HCEC 1CT (cell line): ENCODE measurements at places on chromosomes 6 and 20.

GRCh38 chr6:123925350-123925749, 121.7 kb downstream of the NKAIN2 start:
- no peak for DNase-seq

DNA sequence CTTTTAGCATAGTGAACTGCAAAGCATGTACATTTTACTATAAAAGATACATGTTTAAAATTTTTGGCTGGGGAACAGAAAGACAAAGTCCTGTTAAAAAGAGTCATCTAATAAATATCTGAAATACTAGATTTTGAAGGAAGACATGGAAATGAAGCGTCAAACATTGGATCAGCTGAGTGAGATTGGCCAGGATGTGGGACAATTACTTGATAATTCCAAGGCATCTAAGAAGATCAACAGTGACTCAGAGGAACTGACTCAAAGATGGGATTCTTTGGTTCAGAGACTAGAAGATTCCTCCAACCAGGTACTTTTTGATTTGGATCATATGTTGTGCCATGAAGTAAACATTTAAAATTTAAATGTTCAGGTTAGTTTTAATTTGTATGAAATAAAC, 162.3 kb downstream of the UTRN start:
- DNase-seq, result peak; percentile 34

DNA sequence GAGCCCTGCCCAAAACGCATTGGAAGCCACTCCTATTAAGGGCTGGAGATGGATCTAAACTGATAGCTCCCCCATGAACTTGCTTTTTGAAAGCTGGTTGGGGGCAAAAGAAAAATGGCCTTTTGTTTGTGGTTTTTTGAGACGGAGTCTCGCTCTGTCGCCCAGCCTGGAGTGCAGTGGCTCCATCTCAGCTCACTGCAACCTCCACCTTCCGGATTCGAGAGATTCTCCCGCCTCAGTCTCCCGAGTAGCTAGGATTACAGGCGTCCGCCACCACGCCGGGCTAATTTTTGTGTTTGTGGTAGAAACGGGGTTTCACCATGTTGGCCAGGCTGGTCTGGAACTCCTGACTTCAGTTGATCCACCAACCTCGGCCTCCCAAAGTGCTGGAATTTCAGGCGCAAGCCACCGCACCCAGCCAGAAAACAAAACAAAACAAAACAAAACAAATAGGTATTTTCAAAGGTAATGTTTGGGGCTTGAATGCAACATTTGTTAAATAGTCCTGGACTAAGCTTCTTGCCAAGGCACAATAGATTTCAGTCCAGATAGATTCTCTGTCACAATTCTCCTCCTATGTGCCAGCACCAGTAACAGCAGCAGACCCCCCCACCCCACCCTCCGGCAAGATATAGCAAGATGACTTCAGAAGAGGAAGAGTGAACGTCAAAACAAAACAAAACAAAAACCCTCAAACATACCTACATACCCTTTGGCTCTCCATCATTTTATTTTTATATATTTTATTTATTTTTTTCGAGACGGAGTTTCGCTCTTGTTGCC, 26.5 kb upstream of the ABT1 start:
- no peak for DNase-seq

DNA sequence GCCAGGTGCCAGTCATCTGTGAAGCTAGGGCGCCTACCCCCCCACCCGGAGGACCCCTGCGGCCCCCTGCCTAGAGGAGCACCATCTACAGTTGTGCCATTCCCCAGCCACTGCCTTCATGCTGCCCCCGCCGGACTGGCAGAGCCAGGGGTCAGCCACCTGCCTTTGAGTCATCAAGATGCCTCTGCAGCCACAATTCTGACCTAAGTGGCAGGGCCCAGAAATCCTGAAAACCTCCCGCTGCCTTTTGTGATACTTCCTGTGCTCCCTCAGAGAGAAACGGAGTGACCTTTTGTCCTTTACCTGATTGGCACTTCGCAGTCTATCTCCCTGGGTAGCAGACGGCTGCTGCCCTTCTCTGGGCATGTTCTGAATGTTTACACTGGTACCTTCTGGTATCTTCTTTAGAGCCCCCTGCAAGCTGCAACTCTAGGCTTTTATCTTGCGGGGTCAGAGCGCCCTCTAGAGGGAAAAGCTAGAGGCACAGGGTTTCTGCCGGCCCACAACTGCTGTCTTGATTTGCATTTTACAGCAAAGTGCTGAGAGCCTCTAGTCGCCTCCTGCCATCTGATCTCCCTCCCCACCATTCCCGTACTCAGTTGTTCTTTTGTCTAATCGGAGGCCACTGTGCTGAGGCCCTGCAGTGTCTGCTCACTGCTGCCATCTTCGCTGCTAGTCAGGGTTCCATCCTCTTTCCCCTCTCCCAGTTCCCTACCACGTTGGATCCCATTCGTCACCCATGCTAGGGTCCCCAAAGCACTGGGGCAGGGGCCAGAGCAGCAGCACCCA, 26.9 kb downstream of the SPATA2 start:
- DNase-seq, result peak; percentile 37

- peak; percentile 82 for DNase-seq
Measured at GRCh38 chr6:80165143-80165542, 58.7 kb downstream of the BCKDHB start.

- no peak for DNase-seq
Measured at GRCh38 chr20:14860410-14860814, 523.0 kb upstream of the FLRT3 start.

- no peak for DNase-seq
Measured at GRCh38 chr20:43015566-43015965, 174.1 kb downstream of the PTPRT start.

DNA sequence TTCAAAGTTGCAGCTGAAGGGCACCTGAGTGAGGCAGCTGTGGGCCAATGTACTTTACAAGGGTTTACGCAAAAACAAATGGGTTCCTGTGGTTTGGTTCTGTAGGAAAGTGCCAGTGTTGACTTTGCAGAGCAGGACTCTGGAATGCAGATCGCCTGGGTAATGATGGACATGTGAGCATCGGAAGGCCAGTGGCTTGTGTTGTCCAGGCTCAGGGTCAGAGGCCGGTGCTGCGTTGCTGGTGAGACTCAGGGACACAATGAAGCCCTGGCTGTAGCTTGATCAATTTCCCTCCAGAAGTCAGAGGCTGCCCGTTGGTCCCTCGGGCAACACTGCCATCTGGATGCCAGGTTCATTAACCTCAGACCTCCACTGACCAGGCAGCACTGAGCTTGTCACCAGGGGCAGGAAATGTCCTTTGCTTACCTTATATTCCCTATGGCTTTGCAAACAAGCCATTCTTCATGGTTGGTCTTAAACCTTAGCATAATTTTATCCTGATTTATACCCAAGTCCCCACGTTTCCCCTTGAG, 753.4 kb downstream of the QKI start:
- DNase-seq, result no peak

DNA sequence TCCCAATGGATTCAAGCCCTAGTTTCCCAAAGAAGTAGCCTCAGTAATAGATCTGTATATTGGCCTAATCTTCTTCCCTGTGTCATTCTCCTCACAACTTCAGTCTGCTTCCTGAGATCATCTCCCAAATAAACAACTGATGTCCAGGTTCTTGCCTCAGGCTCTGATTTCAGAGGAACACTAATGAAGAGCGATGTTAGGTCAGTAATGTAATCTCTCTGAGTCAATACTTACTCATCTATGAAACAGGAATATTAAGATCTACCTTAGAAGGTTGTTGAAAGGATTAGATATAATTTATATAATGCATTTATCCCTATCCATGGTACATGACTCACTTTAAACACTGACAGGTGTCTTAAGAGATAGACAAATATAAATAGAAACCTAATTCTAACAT, 246.0 kb upstream of the FLRT3 start:
- DNase-seq, result peak; percentile 40

DNA sequence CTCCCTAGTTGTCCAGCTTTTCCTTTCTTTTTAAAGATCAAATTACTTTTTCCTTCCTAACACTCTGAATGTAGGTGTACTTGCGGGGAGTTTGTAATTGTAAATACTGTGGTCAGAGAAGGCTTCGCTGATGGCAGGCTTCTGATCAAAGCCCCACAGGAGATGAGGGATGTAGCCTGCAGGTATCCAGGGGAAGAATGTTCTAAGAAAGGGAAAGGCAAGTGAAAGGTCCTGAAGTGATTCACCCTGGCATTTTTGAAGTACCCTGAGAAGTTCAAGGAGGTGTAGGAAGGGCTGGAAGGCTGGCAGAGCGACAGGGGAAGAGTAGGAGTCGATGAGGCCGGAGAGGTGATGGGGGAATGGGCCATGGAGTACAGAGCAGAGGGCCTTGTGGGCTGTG, 38.2 kb upstream of the CCN6 start:
- DNase-seq, result no peak

DNA sequence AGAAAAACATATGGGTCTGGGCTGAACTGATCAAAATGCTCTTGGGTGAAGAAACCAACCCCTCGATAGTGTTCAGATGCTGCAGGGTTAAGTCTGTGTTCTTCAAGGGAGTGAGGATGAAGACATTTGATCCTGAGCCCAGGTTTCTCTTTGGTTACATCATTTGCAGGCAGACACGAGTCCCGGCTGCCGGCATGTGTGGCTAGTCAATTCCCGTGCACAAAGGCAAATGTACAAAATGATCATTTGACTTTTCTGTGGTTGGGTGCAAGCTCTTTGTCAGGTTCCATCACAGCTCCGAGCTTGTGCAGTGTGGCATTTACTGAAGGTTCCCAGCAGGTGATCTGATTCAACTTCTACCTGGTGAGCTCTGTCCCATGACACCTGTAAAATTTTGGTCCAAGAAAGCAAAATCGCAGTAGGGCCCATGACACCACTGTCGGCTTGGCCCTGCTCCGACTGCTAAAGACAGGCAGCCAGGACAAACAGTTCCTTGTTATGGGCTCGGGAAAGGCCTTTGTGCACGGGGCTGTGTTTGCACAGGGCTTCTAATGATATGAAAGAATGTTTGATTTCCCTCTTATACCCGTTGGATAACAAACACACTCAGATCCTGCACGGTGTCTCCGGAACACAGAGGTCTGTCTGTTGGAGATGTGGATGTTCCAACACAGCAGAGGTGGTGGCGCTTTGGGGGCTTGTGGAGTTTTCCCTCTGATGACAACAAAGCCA, 46.9 kb downstream of the GJA10 start:
- no peak for DNase-seq

GRCh38 chr20:42530855-42531448, 658.8 kb downstream of the PTPRT start:
- no peak for DNase-seq
